Fibroblast of skin of back (primary cell): ENCODE measurements at places on chromosomes 3 and 15.

DNA sequence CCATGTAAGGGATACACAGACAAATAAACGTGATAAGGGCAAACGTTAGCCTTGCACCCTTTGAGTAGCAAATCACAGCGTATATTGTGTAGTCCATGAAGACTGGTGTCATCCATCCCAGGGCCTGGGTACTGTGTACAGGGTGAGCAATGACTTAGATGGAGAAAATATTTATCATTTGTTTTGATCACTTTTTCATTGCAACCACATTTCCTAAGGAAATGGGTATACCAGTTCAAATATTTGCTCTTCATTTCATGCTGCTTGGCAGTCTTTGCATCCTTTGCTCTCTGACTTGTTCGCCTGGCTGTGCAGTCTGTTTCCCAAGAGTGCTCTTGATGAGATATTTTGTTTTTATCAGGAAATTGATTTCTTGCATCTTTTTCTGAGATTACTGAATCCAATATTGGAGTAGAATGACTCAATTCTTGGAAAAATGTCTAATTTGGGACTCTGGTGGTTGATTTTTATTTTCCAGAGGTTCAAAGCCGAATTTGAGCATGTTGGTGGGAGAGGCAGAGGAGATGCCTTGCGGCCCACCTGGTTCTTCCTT, 424.6 kb upstream of the SEMA6D start:
- DNase-seq, result no peak

GRCh38 chr15:74889390-74889882, 406 bp upstream of the MPI start:
- DNase-seq, result peak; percentile 64

GRCh38 chr3:75341324-75342067, 322.6 kb upstream of the FRG2C start:
- DNase-seq, result peak; percentile 30

GRCh38 chr3:122353215-122353614, 28.2 kb downstream of the CSTA start:
- no peak for DNase-seq

DNA sequence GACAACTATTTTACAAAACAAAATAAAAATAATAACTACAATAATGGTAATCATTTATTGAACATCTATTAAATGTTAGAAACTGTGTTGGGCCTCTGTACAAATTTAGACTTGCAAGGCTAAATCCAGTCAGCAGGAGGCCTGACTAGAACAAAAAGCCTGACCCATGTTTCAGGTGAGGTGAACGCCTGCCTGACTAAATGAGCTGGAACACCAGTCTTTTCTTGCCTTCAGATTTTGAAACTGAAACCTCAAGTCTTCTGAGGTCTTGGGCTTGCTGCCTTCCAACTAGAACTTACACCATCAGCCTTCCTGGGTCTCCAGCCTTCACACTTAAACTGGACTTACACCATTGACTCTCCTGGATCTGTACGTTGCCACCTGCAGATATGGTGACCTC, 706.9 kb downstream of the TBL1XR1 start:
- no peak for DNase-seq

DNA sequence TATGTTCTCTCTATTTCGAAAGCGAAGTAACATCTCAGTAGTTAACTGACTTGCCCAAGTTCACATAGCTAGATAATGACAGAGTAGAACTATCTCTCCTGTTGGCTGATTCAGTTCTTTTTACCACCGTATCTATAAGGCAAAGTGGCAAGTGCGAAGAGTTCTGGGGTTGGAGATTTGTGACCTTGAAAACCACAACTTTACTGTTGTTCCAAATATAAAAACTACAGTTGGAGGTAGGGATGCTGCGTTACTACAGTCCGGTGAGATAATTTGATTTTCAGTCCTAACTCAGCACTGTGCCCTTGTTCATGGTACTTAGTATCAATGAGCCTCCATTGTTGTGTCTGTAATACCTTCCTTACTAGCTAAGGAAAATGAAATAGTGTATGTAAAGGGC, 71.2 kb upstream of the GOLGA8B start:
- DNase-seq, result no peak

DNA sequence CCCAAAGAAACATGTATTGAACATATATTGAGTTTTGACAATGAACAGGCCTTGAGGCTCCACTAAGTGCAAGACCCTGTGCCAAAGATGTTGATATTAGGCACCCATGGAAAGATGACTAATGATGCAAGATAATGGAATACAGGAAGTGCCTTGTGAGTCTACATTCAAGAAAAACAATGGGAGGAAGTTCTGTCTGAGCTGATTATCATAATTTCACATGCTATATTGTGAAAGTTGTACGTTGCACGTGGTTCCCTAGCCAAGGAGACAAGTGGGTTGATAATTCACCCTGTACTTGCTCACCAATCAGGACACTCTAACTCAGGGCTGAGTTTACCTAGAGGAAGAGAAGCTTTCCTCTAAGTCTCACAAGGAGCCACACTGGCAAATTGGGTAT, 186.9 kb upstream of the STAC start:
- peak; percentile 26 for DNase-seq

DNA sequence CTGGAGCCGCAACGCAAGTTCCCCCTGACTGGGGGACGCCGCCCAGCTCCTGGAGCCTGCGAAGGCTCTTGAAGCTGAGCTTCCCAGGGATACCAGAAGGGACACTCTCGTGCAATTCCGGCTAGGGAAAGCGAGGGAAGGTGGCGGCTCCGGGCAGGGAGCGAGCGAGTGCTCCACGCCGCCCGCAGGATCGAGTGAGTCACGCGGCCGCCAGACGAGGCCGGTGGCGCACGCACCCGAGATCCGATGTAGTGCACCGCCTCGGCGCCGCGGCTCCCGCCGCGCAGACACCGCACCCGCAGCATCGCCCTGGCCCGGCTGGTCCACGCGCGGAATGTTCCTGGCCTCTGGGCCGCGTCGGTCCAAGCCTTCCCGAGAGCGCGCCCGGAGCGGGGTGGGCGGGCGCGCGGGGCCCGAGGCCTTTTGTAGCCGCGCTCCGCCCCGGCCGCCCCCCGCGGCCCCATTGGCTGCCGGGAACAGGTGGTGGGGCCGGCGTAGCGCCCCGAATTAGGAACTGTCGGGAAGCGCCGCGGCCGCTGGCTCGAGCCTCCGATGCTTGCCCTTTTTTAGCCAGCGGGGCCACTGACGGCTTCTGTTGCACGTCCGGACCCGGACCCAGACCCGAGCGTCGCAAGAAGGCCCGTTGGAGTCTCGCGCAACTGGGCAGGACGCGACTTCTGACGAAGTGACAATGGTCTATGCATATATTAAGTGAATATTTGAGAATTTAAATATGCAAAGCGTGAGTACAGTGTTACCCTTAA, at the start of gene GATM:
Gene GATM (minus strand): TSS at position 396 of the 764 bp plus-strand sequence. CDS start 91 bp downstream, at position 305.
- DNase-seq, result peak; percentile 86

- no peak for DNase-seq
These were observed 214.8 kb upstream of the CTDSPL start for GRCh38 chr3:37646865-37647264.

GRCh38 chr3:171876680-171877147, 33.6 kb downstream of the TMEM212 start:
- DNase-seq, result peak; percentile 95

GRCh38 chr3:126936853-126937425, 46.0 kb upstream of the PLXNA1 start:
- no peak for DNase-seq

- peak; percentile 92 for DNase-seq
These were observed 47.7 kb upstream of the GYG1 start for GRCh38 chr3:148943506-148944205.
